ENCODE measurements at places on chromosomes 4 and X.

- DNase-seq, result no peak
These were observed 918 bp upstream of the FGFRL1 start for GRCh38 chr4:1010395-1011021.

- DNase-seq, result no peak
These were observed 175.8 kb downstream of the RASL11B start for GRCh38 chr4:53037892-53038291.

DNA sequence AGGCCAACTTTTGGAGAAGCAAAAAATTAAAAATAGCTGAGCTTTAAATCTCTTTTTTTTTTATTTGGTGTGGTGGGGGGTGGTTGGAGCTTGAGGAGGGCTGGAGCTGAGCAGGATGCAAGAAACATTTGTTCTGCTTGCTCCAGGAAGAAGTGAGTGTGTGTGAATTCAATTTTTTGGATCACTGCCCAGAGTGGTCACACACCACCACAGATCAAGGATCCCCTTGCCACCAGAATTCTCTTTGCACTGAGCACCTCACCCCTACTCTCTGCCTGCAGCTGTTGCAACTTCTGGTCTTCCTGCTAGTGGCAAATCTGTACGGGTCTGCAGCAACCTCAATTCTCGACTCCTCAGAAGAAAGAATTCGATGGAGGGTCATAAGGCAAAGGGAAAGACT lies 19.9 kb upstream of the PLP1 start:
- DNase-seq, result no peak

- DNase-seq, result no peak
These were observed 214.5 kb downstream of the KLHL4 start for GRCh38 chrX:87732133-87732532.

DNA sequence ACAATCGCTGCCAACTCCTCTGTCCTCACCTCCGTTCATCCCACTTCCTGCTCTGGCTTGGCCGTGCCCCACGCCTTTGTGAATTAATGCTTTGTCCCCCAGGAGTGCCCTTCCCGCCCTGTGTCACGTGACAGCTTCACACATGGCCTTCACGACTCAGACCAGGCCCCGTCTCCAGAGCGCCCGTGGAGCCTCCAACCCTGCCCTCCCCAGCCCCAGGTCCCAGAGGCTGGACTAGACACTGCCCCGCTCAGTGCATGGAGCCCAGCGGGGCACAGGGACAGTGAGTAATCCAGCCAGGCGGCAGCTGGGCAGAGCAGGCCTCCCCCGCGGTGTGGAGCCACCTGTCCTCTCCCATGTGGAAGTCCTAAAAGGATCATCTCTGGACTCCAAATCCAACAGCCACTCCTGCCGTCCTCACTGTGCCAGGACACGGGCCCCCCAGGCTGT lies 7.4 kb downstream of the ADRA2C start:
- DNase-seq, result no peak

GRCh38 chr4:38099908-38100407 lies 139.8 kb downstream of the PTTG2 start:
- no peak for DNase-seq

DNA sequence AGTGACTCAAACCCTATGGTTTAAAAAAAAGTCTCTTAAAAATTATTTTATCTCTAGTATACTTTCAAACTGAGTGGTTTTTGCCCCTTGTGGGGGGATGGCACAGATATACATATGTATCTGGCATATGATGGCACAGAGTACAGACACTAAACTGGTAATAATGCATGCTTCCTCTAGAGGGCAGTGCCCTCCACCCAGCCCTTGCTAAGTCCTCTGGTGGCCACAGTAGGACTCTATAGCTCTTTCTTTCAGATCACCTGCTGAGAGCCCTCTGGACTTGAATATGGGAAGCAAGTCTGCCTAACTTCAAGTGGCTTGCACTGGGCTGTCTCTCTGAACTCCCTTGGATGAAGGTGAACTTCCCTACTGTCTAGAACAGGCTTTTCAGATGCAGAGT lies 66.3 kb downstream of the TSPAN7 start:
- no peak for DNase-seq

DNA sequence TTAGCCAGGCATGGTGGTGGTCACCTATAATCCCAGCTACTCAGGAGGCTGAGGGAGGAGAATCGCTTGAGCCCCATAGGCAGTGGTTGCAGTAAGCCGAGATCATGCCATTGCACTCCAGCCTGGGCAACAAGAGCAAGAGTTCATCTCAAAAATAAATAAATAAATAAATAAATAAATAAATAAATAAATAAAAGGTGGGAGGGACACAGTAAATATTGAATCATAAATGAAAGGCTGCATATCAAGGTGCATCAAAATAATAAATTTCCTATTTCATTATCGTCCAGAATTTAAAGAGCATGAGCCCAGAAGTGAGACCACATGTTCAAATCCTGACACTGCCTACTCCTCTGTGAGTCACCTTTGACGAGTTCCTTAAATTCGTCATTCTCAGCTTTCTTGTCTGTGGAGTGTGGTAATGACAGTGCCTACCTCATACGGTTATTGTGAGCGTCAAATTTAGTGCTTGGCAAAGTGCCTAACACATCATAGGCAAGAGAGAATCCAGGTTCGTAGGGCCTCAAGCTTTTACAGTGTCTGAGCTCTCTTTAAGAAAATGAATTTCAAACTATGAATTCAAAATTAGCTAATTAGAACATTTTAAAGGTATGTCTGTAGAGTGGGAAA lies 49.9 kb downstream of the IL15 start:
- DNase-seq, result no peak

DNA sequence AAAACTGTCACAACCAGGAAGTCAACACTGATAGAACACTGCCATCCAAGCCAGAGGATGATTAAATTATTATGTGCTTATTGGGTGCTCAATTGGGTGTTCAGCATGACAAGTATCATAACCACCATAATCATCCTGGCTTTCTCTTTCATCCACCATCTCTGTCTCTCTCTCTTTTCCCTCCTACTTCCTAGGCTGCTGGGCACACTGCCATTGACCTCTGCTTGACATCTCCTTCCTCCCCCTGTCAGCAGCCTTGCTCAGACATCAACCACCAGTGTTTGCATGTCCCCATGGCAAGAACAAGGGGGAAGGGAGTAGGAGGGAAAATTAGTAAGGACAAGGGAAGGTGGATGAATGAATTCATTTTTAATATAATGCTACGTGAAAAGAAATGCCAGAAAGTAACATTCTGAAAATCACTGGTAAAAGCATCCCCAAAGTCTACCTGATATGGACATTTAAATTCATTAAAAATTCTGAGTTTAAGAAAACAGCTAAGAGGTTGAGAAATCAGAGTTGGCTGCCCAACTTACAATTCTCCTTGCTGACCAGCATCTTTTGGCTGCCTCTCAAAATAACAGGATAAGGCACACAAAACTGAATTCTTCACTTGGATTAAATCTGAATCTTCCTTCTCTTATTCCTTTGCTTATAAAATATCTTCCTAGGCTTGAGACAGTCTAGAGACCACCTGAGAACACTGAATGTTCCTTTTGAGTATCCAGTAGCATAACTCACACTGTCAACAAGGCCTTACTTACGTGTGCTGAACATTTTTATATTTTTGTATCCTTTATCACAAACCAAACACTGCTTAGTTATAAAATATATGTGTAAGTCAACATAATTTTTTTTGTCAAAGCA lies 48.5 kb downstream of the SNCA start:
- DNase-seq, result no peak

DNA sequence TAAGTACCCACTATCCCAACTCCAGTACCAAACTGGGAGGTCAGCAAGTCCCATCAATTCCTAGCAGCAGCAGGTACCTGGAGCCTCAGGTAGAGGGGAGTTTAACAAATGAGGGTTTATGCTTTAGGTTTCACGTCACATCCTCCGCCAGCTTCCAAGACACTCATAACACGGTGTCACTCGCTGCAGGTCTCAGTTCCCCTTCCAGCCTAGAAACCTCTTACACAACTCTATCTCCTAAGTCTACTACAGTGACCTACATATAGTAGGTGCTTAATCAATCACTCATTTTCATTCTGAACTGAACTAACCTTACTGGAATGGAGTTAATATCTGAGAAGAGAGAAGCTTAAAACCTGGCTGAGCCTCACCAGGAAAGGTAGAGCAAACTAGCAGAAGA lies 96.0 kb downstream of the EFHC2 start:
- no peak for DNase-seq

DNA sequence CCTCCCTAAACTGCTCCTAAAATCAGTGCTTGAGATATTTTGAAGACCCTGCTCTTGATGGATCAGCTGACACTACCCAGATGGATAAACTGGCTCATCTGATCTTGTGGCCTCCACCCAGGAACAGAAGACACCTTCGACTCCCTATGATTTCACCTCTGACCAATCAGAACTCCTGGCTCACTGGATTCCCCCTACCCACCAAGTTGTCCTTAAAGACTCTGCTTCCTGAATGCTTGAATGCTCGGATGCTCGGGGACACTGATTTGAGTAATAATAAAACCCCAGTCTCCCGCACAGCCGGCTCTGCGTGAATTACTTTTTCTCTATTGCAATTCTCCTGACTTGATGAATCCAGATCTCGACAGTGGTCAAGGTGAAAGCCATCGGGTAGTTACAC lies 12.0 kb upstream of the RPS3A start:
- no peak for DNase-seq

DNA sequence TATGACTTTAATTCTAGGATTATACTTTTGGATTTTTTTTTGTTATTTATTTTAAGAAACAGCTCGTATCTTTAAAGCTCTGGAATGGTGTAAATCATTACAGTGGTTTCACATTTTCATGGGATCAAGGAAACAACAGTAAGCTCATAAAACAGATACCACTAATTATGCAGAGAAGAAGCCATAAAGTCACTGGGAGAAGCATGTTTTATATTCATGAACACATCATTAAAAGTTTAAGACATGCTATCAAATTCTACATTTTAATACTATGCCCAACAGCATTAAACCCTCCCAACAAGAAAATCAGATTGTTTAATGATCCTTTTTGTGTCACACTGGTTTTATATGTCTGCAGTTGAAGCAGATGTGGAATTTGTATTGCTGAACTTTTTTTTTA lies 149.9 kb downstream of the FBXO8 start:
- no peak for DNase-seq

DNA sequence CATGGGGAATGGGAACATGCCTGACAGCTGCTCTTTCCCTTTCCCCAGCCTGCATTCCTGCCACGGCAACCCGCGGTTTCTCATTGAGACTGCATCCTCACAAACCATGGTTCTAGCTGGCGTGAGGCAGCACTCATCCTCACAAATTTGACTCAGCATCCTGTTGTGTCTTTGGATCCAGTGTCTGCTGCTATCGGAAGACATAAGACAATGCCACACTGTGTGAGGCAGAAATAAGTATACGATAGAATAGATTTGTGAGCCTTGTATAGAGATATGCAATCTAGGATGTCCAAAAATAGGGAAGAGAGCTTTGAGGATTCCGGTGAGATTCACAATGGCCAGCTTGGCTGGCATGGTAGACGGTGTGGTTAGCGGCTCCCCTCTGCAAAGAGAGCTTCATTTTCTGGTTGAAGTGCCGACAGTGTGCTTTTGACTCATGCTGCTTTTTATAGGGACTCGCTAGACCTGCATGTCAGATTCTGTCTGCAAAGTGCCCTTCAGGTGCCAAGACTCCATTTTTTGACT lies 161.3 kb upstream of the PSAPL1 start:
- DNase-seq, result no peak

GRCh38 chr4:154088741-154089140 lies 299.9 kb upstream of the SFRP2 start:
- no peak for DNase-seq

- no peak for DNase-seq
These were observed 73.5 kb upstream of the CAMK2D start for GRCh38 chr4:113835005-113835404.

DNA sequence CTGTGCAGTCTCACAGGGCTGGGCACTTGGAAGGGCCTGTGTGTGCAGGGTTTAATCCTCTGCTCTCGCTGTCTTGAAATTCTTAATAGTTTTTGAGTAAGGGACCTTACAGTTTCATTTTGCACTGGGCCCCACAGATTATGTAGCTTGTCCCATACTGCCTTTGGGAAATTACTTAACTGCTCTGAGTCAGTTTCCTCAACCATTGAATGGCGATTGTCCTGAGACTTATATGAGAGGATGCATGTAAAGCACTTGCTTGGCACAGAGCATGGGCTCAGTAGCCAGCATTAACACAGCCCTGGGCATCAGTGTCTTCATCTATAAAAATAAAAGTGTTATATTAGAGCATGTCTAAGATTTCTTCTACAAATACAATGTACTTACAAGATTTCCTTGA lies 55.8 kb downstream of the CLCN5 start:
- DNase-seq, result no peak

- DNase-seq, result no peak
These were observed 631.6 kb downstream of the PCDH18 start for GRCh38 chr4:136900696-136901095.

GRCh38 chr4:70915036-70915815 lies 13.1 kb downstream of the MOB1B start:
- no peak for DNase-seq

DNA sequence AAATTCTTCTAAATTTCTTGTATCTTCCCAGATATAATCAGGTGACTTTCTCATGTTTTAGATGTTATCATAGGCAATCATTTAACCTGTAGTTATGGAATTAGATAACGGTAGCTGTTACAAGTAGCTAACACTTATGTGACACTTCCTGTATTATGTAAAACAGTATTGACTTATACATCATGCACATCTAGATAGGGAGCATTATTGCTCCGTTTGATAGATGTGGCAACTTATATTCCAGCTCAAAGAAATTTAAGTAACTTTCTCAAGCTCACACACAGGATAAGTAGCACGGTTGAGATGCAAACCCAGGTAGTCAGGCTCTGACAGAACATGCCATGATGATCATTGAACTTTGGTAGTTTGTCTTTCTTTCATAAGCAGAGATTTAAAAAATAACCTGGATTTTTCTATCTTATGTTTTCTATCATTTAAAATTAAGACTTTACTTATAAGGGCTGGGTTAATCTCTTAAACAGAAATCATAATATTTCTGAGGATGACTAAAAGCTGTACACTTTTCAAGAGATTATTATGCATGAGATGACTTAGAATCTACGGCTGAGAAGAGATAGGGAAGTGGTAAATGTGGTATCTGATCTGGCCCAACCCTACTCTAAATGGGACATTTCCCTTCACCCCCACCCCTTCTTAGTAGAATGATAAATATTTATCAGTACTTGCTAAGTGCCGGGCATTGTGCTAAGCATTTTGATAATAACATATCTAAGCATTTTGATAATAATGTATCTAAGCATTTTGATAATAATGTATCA lies 69.1 kb upstream of the HPGD start:
- DNase-seq, result no peak

DNA sequence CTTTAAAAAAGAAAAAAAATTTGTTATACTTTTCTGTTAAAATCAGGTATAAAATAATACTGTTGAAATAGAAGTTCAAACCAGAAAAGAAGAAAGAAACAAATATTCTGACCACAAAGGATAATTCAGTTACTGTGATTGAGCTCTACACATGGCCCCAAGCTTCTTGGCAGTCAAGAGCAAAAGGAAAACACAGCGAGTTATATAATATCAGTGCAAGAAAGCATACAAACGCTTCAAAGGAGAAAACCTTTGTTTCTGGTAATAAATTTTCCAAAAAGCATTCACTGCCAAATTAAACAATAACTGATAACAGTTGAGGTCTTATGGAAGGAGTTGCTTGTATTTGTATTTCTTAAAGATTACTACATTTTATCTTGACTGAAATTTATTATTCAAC lies 40.5 kb upstream of the EDNRA start:
- no peak for DNase-seq

- DNase-seq, result no peak
These were observed 204.9 kb downstream of the MAD2L1 start for GRCh38 chr4:119861731-119862130.

- DNase-seq, result no peak
These were observed 4.9 kb upstream of the TXK start for GRCh38 chr4:48138936-48139335.
